T-helper 2 cell treated with Interferon-gamma antibody and Interleukin-4, amounts not matched to agents 5 μg/mL and 100 μg/mL, for 36 hours (primary cell): ENCODE measurements at places on chromosomes 1 and 21.

GRCh38 chr1:240092301-240093119 is 827 bp downstream of the FMN2 start:
- no peak for DNase-seq

- DNase-seq: no peak
These were observed 35.7 kb downstream of the PALMD start for GRCh38 chr1:99681583-99681982.

GRCh38 chr1:155873860-155874259 is 14.5 kb downstream of the SYT11 start:
- DNase-seq: no peak

DNA sequence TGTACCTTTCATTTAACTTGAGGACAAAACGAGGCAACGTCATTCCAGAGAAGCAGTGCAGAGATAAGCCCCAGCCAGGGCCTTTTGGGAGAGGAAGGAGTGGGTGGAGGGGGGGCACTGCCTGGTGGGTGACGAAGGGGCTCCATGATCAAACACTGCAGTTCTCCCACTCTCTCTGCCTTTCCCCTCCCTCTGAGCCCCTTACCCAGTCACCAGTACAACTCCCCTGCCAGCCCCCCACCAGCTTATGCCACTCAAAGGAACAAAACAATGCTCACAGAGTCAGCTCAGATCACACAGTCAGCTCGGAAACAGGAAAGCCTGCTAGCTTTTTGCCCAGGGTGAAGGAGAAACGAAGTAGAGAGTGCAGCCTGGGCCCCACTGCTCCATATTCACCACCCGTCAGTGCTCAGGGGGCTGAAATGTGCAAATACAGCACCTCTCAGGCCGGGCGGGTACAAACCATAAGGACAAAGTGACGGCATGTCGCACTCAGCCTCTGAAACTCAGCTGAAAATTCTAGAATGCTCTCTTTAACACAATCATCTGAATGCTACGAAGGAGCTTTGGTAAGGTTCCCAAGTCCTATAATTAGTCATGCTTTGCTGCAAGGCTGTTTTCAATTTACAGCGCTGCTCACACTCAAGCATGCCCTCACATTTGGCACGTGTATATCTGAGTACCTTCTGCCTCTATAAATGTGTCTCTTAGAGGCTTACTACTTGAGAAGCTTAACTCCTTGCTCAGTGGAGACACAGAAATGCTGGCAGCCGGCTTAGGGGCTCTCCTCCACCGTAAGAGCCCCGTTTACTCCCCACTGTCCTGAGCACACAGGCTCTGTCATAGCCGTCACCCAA is 65.8 kb upstream of the RAB4A start:
- DNase-seq: no peak

- DNase-seq: no peak
These were observed 142.7 kb downstream of the RUNX1 start for GRCh38 chr21:34906401-34906800.
